Bronchus fibroblast of lung (primary cell): ENCODE measurements at places on chromosomes 12 and 14. TPM values are rescaled to one million over a fixed set of nuclear protein-coding genes. Genes with fewer than 3 reads are reported as not detected.

Gene MYF6
- 0.45 and 0.50 TPM in 2 replicates for total RNA-seq

Gene SELPLG
- 0.74 and 2.4 TPM in 2 replicates for total RNA-seq

Gene TSHR
- not detected in 2 replicates for total RNA-seq

Gene SLC38A4
- 0.67 and 1.0 TPM in 2 replicates for total RNA-seq

Gene NPAS3
- under 0.01 and 0.34 TPM in 2 replicates for total RNA-seq

Gene NELL2
- total RNA-seq, result 1.5 TPM in 1 of 2 replicates, not detected in the other

Gene CACNA1C
- under 0.01 and 0.74 TPM in 2 replicates for total RNA-seq

Gene DHH
- not detected in 2 replicates for total RNA-seq

Gene PLD4
- not detected in 2 replicates for total RNA-seq

Gene PGF
- total RNA-seq, result 0.67 and 1.6 TPM in 2 replicates

Gene CIROP
- 0.34 and 0.45 TPM in 2 replicates for total RNA-seq

Gene TNFAIP2
- 32.4 and 36.6 TPM in 2 replicates for total RNA-seq

Gene DGLUCY
- total RNA-seq, result 20.3 and 21.6 TPM in 2 replicates

Gene PROX2
- not detected in 2 replicates for total RNA-seq

Gene SOCS4
- 5.9 and 7.4 TPM in 2 replicates for total RNA-seq

Gene GCH1
- total RNA-seq, result 1.5 and 1.6 TPM in 2 replicates

Gene NYNRIN
- total RNA-seq, result 7.9 and 9.6 TPM in 2 replicates

Gene HRK
- not detected in 2 replicates for total RNA-seq

Gene PLEK2
- total RNA-seq, result 4.3 and 5.4 TPM in 2 replicates

Gene IFNG-AS1
- total RNA-seq, result not detected in 2 replicates

Gene SPIC
- not detected in 2 replicates for total RNA-seq

Gene DNAI7
- total RNA-seq, result 0.15 and 0.17 TPM in 2 replicates

Gene GPR68
- 0.30 and 0.84 TPM in 2 replicates for total RNA-seq

Gene FBLN5
- 138 and 153 TPM in 2 replicates for total RNA-seq

Gene GPR162
- total RNA-seq, result 2.0 and 2.7 TPM in 2 replicates

Gene OR6J1
- not detected in 2 replicates for total RNA-seq

Gene TMPRSS12
- total RNA-seq, result not detected in 2 replicates

Gene GLI1
- 1.5 and 1.8 TPM in 2 replicates for total RNA-seq

Gene GUCY2C
- not detected in 2 replicates for total RNA-seq

Gene SERPINA9
- total RNA-seq, result 0.45 TPM in 1 of 2 replicates, not detected in the other

Gene SMCO2
- total RNA-seq, result not detected in 2 replicates

Gene IL23A
- 0.15 TPM in 1 of 2 replicates, not detected in the other for total RNA-seq

Gene EPYC
- 0.67 TPM in 1 of 2 replicates, not detected in the other for total RNA-seq

Gene BMP4
- total RNA-seq, result 7.3 and 7.4 TPM in 2 replicates

Gene HHIPL1
- 1.8 and 2.7 TPM in 2 replicates for total RNA-seq

Gene C1RL
- total RNA-seq, result 26.2 and 26.9 TPM in 2 replicates

Gene GPD1
- total RNA-seq, result under 0.01 TPM in 1 of 2 replicates, not detected in the other

Gene ASB2
- total RNA-seq, result 0.15 TPM in 1 of 2 replicates, not detected in the other

Gene NOVA1
- 1.0 and 1.7 TPM in 2 replicates for total RNA-seq

Gene ISCU
- total RNA-seq, result 84.1 and 97.3 TPM in 2 replicates
